ENCODE measurements at places on chromosomes 1 and 21. TPM values are rescaled to one million over a fixed set of nuclear protein-coding genes. Genes with fewer than 3 reads are reported as not detected.

CR2 gene
- 0.24 TPM for total RNA-seq

GRCh38 chr1:21573971-21574465 lies 64.8 kb downstream of the ALPL start:
- H3K4me3 ChIP-seq, result no peak overlapping the region
- DNase-seq, result peak; percentile 45
- H3K36me3 ChIP-seq, result no peaks in the 10 kb centered on the region

- H3K4me1 ChIP-seq, result no peaks in the 10 kb centered on the region
- H3K4me3 ChIP-seq, result no peak overlapping the region
- no peak overlapping the region for H3K27ac ChIP-seq
- peaks cover 47% of the 10 kb centered on the region for H3K36me3 ChIP-seq
Observed at GRCh38 chr1:16630661-16631247, 17.4 kb upstream of the NBPF1 start.

- H3K4me1 ChIP-seq, result peaks cover 19% of the 10 kb centered on the region
- H3K27me3 ChIP-seq, result peaks cover 28% of the 10 kb centered on the region
- H3K27ac ChIP-seq, result no peak overlapping the region
- no peaks in the 10 kb centered on the region for H3K36me3 ChIP-seq
Observed at GRCh38 chr1:208254376-208254775, 10.2 kb upstream of the PLXNA2 start.

MIXL1 gene
- 1.5 TPM for total RNA-seq

TNFRSF9 gene
- 0.60 TPM for total RNA-seq

OR2L8 gene
- total RNA-seq, result not detected

GRCh38 chr21:39527664-39528381 lies 76.1 kb downstream of the SH3BGR start:
- H3K4me1 ChIP-seq, result peaks cover 6% of the 10 kb centered on the region
- no peak overlapping the region for H3K27ac ChIP-seq
- DNase-seq, result no peak
- no peak overlapping the region for H3K4me3 ChIP-seq

ERI3 gene
- total RNA-seq, result 96.1 TPM

DNA sequence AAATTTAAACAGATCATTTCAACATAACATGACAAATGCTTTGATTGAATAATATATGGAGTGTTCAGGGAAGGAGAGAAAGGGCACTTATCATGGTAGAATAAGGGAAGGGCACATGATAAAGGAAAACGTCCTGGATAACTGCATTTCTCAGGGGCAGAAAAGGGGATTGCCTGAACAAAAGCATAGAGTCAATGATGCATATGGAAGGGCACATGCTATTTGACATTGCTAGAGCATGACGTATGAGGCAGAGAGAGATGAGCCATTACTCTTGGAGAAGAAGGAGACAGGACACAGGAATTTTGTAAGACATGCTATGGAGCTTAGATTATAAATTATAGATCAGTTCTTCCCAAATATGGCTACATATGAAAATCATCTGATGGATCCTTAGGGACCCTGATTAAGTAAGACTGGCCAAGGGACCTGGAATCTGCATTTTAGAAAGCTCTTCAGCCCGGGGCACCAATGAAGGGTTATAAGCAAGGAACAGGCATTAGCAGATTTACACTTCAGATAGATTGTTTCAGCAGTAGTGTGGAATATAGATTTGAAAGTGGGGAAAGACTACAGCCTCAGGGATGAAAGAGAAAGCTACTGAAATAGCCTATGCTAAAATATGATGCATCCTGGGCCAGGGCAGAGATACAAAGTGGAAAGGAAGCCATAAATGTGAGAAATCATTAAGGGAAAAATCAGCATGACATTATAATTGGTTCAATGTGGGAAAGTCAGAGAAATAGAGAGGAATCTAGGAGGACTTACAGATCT lies 21.3 kb downstream of the FMO2 start:
- no peak overlapping the region for H3K4me3 ChIP-seq
- no peaks in the 10 kb centered on the region for H3K27me3 ChIP-seq
- H3K27ac ChIP-seq, result no peak overlapping the region
- peaks cover 22% of the 10 kb centered on the region for H3K4me1 ChIP-seq
- H3K36me3 ChIP-seq, result no peaks in the 10 kb centered on the region
- no peak for DNase-seq

DNA sequence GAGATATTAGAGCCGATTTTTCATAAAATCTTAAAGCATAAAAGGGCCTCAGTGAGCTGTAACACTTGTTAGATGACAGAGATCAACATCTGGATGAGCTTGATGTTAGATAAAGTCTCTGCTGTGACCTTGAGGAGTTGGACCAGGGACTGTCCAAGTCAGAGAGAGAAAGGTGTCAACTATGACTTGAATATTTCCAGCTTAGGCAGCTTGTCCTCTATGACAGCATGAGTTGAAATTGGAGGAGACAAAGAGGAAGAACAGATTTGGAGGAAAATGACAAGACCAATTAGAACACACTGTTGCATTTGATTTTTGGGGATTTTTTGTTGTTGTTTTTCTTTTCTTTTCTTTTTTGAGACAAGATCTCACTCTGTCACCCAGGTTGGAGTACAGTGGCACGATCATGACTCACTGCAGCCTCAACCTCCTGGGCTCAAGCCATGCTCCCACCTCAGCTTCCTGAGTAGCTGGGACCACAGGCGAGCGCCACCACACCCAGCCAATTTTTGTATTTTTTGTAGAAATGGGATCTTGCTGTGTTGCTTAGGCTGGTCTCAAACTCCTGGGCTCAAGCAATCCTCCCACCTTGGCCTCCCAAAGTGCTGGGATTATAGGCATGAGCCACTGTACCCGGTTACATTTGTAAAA lies 35.3 kb upstream of the CLIC4 start:
- H3K27ac ChIP-seq, result no peak overlapping the region
- no peak overlapping the region for H3K4me3 ChIP-seq
- no peaks in the 10 kb centered on the region for H3K27me3 ChIP-seq
- H3K36me3 ChIP-seq, result no peaks in the 10 kb centered on the region
- DNase-seq, result no peak

DNA sequence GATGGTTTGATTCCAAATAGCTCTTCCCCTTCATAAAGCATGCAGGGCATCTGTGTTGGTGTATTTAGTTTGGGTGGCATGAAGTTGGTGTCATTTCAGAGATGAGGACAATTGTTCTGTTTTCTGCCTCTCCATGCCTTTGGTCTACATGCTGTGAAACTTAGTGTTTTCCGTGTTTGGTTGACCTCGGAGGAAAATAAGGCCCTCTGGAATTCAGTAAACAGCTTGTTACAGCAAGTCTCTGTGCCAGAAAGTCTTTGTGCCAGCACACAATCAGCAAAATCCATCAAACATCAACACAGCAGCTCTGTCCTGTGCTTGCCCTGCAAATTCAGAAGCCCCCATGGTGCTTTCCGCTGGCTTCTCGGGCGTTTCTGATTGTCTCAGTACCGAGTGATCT lies 9.5 kb downstream of the PARK7 start:
- H3K27ac ChIP-seq, result no peak overlapping the region
- no peak overlapping the region for H3K4me3 ChIP-seq
- H3K36me3 ChIP-seq, result peaks cover 31% of the 10 kb centered on the region
- H3K27me3 ChIP-seq, result no peaks in the 10 kb centered on the region
- H3K4me1 ChIP-seq, result no peaks in the 10 kb centered on the region

OR10J1 gene
- not detected for total RNA-seq

- H3K36me3 ChIP-seq, result peaks cover 30% of the 10 kb centered on the region
- no peaks in the 10 kb centered on the region for H3K27me3 ChIP-seq
- H3K4me1 ChIP-seq, result no peaks in the 10 kb centered on the region
- DNase-seq, result no peak
Observed at GRCh38 chr1:32186491-32186890, 7.0 kb downstream of the TXLNA start.

FLG gene
- not detected for total RNA-seq

GRCh38 chr1:111476761-111477309 lies 3.1 kb downstream of the C1orf162 start:
- H3K36me3 ChIP-seq, result peaks cover 4% of the 10 kb centered on the region
- H3K4me1 ChIP-seq, result no peaks in the 10 kb centered on the region
- no peak overlapping the region for H3K4me3 ChIP-seq
- no peaks in the 10 kb centered on the region for H3K27me3 ChIP-seq
- DNase-seq, result no peak

GRCh38 chr1:204493145-204493983 lies 1.2 kb downstream of the PIK3C2B start:
- peaks cover 17% of the 10 kb centered on the region for H3K27me3 ChIP-seq
- peaks cover 4% of the 10 kb centered on the region for H3K36me3 ChIP-seq
- peak overlapping the region; percentile 99 for H3K27ac ChIP-seq
- peaks cover 31% of the 10 kb centered on the region for H3K4me1 ChIP-seq
- no peak for DNase-seq

- peaks cover 32% of the 10 kb centered on the region for H3K27me3 ChIP-seq
- H3K4me1 ChIP-seq, result no peaks in the 10 kb centered on the region
- no peak overlapping the region for H3K4me3 ChIP-seq
- H3K27ac ChIP-seq, result no peak overlapping the region
- H3K36me3 ChIP-seq, result no peaks in the 10 kb centered on the region
Observed at GRCh38 chr1:37150986-37151385, 116.7 kb upstream of the GRIK3 start.

DNA sequence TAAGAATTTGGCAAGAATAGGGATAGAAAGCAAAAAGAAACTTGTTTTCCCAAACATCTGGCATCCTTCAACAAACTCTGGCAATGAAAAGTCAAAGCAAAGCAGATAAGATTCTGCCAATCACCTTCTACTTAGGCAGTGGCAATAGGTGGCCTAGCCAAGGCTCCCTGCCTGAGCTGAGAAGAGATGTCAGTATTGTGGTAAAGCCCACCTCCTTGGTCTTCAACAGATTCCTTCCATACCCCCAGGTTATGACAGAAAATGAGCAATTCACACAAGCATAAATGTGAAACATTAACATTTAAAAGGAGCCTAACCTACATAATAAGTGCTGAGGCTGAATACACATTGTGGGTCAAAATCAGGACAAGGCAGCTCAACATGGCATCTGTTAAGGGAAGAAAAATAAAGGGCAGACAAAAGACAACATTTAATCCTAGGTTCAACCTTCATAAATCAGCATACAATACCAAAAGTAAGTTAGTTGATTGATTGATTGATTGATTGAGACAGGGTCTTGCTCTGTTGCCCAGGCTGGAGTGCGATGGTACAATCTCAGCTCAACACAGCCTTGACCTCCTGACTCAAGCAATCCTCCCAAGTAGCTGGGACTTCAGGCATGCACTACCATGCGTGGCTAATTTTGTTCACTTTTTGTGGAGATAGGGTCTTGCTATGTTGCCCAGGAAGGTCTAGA lies 123.1 kb downstream of the AKT3 start:
- DNase-seq, result no peak
- no peak overlapping the region for H3K27ac ChIP-seq
- no peaks in the 10 kb centered on the region for H3K36me3 ChIP-seq

NES gene
- 33.9 TPM for total RNA-seq

DNA sequence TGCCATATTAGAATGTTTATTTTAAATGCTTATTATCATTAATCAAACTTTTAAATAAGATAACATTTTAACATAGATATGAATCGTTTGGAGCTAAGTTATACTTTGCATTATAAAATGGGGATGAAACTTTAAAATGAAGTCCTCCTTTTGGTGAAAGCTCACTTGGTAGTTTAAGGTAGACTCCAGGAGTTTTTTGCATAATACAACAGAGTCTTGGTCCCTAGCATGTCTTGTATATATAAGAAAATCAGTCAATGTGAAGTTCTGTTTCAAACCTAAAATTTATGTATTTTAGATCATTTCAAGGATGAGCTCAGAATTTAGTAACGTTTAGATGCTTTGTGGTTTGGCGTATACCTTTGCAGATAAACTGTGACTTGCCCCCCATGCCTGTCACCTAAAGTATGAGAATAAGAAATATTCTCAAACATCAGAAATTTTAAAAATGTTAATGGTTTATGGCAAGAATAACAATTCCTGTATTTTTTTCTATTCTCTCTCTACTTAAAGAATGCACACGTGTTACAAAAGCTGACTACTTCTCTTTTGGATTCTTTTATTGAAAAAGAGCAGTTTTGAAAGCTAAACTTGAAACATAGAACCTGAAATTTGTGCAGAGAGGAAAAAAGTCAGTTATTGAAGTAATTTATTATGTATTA lies 3.8 kb downstream of the NFIA start:
- DNase-seq, result no peak

DNA sequence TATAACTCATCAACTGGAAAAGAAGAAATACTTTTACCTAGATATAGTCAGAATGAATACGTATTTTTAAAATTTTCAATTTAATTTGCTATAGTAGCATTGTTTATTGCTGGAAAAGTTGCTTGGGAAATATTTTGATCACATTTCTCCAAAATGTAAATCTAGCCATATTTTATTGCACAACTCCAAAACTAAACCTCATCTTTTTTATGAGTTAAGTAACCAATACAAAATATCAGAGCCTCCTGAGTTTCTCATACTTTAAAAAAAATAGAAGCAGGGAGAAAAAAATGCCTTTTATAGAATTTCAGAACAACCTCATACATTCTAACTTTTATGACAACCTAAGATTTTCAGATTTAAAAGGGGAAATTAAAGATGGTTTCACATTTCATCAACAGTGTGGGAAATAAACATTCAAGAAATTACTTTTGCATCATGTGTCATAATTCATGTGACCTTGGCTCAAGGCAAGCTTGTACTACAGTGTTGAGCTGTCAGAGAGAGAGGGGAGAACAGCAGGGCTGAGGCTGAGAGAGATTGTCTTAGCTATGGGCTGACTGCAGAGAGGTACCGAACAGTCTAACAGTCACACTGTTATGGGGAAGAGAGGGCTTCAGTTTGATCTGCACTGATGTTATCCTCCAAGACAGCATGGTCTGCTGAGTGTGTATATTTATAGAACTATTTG lies 519.0 kb downstream of the LTN1 start:
- DNase-seq, result no peak
- H3K4me1 ChIP-seq, result no peaks in the 10 kb centered on the region
- no peak overlapping the region for H3K4me3 ChIP-seq
- no peaks in the 10 kb centered on the region for H3K27me3 ChIP-seq

- peak overlapping the region; percentile 59 for H3K27ac ChIP-seq
- H3K4me1 ChIP-seq, result peaks cover 3% of the 10 kb centered on the region
- H3K27me3 ChIP-seq, result no peaks in the 10 kb centered on the region
- H3K4me3 ChIP-seq, result no peak overlapping the region
- DNase-seq, result no peak
Observed at GRCh38 chr1:145846201-145846612, 777 bp downstream of the NUDT17 start.

DNA sequence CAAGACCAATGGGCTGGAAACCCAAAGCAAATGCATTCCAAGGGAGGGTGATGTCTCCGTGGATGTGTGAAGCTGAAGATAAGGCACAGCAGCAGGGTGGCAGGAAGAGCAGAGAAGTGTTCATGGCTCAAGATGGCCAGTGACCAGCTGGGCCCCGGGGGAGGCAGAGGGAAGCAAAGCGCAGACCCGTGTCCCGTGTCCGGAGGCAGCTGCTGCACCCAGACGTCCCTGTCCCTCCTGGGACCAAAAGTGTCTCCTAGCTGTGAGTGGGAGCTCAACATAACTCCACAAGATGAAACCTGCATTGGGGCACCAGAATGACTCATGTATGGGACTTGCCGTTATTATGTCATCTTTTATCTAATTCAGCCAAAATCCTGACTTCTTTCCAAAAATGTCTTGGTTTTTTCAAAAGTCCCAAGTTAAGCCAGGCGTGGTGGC lies 118.2 kb downstream of the RIPK4 start:
- peaks cover 4% of the 10 kb centered on the region for H3K27me3 ChIP-seq
- H3K4me1 ChIP-seq, result no peaks in the 10 kb centered on the region

GRCh38 chr1:88983791-88984559 lies 8.5 kb downstream of the KYAT3 start:
- no peaks in the 10 kb centered on the region for H3K27me3 ChIP-seq
- no peak overlapping the region for H3K27ac ChIP-seq
- no peak overlapping the region for H3K4me3 ChIP-seq
- peaks cover 39% of the 10 kb centered on the region for H3K36me3 ChIP-seq
- DNase-seq, result no peak

- H3K27ac ChIP-seq, result peak overlapping the region; percentile 92
- peaks cover 3% of the 10 kb centered on the region for H3K27me3 ChIP-seq
- H3K4me3 ChIP-seq, result peak overlapping the region; percentile 17
- H3K36me3 ChIP-seq, result peaks cover 5% of the 10 kb centered on the region
- no peak for DNase-seq
Observed at GRCh38 chr1:34843392-34844251, 15.9 kb downstream of the SMIM12 start.

BCAS2 gene
- 58.5 TPM for total RNA-seq
